CD8-positive, alpha-beta T cell (primary cell): ENCODE measurements at places on chromosomes 4 and X.

DNA sequence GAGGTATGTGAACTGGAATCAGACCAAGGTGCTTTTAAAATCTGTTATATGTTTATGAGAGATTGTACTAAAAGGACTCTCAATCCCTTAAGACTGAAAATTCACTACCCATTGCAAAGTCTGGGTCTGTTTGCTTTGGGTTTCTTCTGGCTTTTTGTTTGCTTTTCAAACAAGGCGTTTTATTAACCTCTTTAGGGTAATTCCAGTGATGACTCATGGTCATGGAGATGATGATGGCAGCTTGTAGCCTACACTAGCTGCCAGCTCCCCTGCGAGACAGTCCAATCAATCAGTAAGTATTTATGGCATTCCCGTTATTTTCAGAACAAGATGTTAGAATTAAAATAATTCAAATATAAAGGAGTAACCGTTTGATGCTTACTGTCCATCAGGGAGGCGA, 643.8 kb upstream of the FTHL17 start:
- DNase-seq, result no peak

DNA sequence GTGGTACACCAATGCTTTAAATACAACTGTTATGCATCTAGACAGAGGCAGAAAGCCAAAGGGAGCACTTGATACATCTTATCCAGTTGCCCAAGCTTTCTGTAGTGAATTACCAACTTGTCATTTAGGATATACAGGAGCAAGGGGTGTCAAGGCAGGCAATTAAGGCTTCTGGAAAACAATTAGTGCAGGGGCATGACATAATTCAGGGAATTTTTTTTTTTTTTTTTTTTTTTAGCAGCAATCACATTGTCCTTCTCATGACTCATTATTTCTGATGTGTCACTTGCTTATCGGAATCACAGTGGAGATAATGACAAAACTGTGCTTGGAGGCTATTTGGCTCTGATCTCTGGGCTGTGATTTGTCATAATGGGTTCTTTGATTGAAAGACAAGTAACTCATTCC, 259.5 kb downstream of the ARHGAP24 start:
- DNase-seq, result no peak

GRCh38 chrX:19810006-19810774, 77.2 kb downstream of the SH3KBP1 start:
- no peak for DNase-seq

DNA sequence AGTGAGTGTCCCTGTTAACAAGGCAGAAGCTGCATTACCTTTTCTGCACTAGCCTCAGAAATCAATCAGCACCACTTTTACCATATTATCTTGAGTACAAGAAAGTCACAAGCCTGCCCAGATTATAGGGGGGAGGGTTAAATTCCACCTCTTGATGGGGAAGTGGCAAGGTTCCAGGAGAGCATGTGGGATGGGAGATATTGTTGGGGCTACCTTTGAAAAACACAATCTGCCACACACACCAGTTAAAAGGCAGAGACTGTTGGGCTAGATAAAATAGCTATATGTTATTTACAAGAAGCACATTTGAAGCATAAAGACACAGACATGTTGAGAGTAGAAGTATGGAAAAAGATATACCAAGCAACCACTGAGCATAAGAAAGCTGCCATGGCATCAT, 6.6 kb upstream of the AVPR2 start:
- no peak for DNase-seq

DNA sequence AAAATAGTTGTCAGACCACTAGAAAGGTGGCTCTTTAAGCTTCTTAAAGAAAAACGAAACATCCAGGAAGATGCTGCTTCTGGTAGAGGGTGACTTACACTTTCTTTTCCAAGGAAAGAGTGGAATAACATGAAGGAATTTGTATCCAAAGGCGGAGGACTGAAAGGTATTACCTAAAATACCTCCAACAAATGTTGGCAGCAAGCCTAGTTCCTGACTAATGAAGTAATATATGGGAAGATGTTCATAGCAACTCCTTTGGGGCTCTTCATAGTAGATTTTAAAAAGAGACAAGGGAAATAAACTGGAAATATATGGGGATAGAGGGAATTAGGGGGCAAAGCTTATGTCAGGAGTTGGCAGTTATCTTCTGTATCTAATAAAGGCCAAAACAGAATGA, 116.2 kb downstream of the AASDH start:
- no peak for DNase-seq

- DNase-seq, result no peak
Observed at GRCh38 chrX:16212436-16212835, 45.2 kb downstream of the MAGEB17 start.

DNA sequence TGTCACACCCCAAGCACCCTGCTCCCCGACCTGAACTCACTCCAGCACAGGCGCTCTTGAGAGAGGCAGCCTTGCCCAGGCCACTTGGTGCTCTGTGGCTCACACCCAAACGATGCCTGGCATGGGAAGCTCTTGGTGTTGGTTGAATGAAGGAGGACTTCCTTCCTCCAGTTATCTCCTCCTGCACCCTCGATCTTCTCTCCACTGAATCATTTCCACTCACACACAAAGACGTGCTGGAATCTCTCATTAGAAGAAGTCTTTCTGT, 90.5 kb upstream of the TRIM2 start:
- no peak for DNase-seq

DNA sequence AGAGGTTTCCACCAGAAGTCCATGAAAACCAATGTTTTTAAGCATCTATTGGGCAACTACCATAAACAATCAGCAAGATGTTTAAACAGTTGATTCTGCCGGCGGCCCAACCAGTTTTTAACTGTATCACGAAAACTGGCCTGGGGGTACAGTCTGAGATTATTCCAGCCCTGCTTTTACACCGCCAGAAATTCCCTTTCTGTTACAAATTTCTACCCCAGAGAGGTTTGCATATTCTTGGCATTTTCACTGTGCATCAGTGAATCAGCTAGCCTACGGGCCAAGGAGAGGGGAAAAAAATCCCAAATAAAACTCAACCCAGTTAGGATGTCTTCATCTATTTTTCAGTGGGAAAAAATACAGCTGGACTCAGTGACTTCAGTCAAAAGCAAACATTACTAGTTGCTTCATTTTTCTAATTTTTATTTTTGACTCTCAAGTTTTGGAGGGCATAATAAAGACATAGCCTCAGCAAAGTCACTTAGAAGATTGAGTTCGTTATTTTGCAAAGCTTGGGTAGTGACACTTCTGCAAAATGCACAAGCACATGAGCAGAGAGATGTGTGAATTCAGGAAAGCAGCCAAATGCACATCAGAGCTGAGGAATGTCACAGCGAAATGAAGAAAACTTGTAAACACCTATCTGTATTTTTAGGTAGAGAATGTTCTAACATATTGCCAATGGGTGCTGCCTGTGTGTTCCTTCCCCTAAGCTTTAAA, 167.8 kb upstream of the GK2 start:
- DNase-seq, result no peak
